ENCODE measurements at places on chromosomes 12 and 14. TPM values are rescaled to one million over a fixed set of nuclear protein-coding genes. Genes with fewer than 3 reads are reported as not detected.

GRCh38 chr14:76984787-76985375 is 43.6 kb downstream of the IRF2BPL start:
- no peak for DNase-seq
- peaks cover 23% of the 10 kb centered on the region for H3K4me1 ChIP-seq

DNA sequence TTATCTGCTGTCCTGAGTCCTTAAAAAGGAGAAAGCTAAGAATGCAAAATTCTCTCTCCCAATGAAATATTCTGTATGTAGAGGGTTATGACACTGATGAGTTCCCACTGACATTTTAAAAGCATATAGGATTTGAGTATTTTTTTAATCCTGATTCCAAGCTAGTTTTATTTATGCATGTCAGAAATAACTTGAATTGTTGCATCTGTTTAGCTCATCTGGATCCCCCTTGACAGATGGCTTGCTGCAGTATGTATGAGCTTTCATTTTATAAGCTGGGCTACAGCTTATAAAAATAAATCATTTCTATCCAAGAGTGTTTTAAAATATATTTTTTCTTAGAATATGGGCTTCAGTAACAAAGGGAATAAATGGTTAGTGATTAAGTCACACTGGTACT is 495.3 kb downstream of the NELL2 start:
- H3K36me3 ChIP-seq, result no peaks in the 10 kb centered on the region
- H3K27me3 ChIP-seq, result no peaks in the 10 kb centered on the region
- no peak for DNase-seq
- no peak overlapping the region for H3K4me3 ChIP-seq
- no peak overlapping the region for H3K27ac ChIP-seq
- peaks cover 3% of the 10 kb centered on the region for H3K4me1 ChIP-seq

- H3K4me1 ChIP-seq, result peaks cover 5% of the 10 kb centered on the region
- no peak overlapping the region for H3K4me3 ChIP-seq
- H3K27ac ChIP-seq, result no peak overlapping the region
- H3K36me3 ChIP-seq, result peaks cover 50% of the 10 kb centered on the region
- no peak for DNase-seq
Measured at GRCh38 chr14:103744621-103745395, 29.2 kb downstream of the ZFYVE21 start.

- H3K4me1 ChIP-seq, result no peaks in the 10 kb centered on the region
- H3K27ac ChIP-seq, result no peak overlapping the region
- no peaks in the 10 kb centered on the region for H3K36me3 ChIP-seq
- no peak for DNase-seq
- H3K4me3 ChIP-seq, result no peak overlapping the region
Measured at GRCh38 chr12:14310866-14311265, 54.6 kb upstream of the ATF7IP start.

ADAM21 gene
- total RNA-seq, result 0.33 TPM

DNA sequence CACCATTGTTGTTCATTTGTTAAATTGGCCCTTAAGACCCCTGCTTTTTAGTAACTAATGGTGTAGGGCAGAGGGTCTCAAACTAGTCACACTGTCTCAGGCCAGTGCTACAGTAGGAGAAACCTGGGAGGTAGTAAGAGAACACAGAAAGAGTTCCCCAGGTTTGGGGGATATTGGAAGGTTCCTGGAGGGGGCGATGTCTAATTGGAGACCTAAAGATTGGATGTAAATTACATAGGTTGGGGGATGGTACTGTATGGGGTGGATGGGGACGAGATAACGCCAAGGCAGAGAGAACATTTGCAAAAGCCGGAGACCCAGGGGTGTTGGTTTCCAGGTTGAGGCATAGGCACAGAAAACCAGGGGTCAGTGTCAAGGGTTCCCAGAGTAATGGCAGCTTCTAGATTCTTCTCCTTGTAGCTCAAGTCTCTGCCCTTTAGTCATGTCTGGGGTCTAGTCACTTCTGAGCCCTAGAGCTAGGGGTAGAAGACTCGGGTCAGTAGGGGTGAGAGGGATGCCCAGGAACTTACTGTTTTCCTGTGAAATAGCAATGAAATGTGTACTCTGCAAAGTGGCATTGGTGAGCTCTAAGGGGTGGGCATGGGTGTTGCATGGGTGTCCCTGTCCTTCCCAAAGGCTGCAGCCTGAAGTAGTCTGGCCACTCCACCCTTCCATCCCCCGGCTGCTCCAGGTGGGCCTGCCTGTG is 21.8 kb downstream of the PLEKHG3 start:
- no peaks in the 10 kb centered on the region for H3K27me3 ChIP-seq
- no peak for DNase-seq
- no peak overlapping the region for H3K4me3 ChIP-seq
- peaks cover 35% of the 10 kb centered on the region for H3K36me3 ChIP-seq

GRCh38 chr12:58673021-58673420 is 247.3 kb downstream of the LRIG3 start:
- H3K36me3 ChIP-seq, result no peaks in the 10 kb centered on the region
- no peak overlapping the region for H3K27ac ChIP-seq
- H3K4me3 ChIP-seq, result no peak overlapping the region
- no peaks in the 10 kb centered on the region for H3K4me1 ChIP-seq
- H3K27me3 ChIP-seq, result no peaks in the 10 kb centered on the region

DNA sequence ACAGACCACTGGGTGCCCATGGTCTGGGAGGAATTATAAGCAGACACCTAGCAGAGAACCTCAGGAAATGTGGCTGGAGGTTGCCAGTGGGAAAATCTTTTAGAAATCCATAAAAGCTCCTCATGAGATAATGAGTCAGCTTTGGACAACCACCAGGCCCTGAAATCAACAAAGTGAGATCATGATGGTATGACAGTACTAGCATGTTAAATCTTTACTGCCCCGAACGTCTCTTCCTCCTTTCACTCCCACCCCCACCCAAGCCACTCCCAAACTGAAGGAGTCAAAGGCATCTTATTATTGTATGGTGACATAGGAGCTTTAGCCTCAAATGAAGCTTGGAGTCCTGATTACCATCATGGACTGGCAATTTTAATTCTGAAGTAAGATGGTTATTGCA is 240.0 kb downstream of the DIO2 start:
- no peaks in the 10 kb centered on the region for H3K27me3 ChIP-seq
- no peaks in the 10 kb centered on the region for H3K36me3 ChIP-seq
- DNase-seq, result no peak
- no peak overlapping the region for H3K27ac ChIP-seq
- H3K4me1 ChIP-seq, result no peaks in the 10 kb centered on the region

DNA sequence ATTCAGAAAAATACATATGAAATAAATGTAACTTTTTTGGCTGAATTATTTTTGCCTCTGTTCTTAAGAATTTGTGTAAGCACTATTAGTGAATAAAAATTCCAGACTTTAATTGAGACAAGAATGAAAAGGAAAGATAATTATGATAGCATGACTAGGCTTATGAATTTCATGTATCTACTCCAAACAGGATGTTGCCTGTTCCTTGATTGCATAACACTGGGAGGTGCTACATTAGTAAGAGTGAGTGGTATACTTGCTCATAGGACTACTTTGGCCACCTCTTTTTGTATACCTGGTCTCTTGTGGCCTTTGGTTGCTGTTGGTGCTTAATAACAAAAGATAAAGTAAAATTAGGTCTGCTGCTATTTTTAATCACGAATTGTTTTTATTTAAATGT is 112.8 kb downstream of the NAV3 start:
- H3K4me1 ChIP-seq, result no peaks in the 10 kb centered on the region
- no peak overlapping the region for H3K4me3 ChIP-seq
- no peaks in the 10 kb centered on the region for H3K27me3 ChIP-seq
- no peak overlapping the region for H3K27ac ChIP-seq
- no peak for DNase-seq
- no peaks in the 10 kb centered on the region for H3K36me3 ChIP-seq
